Right kidney (tissue), 9 donors: ENCODE measurements at places on chromosomes 5 and 9.

DNA sequence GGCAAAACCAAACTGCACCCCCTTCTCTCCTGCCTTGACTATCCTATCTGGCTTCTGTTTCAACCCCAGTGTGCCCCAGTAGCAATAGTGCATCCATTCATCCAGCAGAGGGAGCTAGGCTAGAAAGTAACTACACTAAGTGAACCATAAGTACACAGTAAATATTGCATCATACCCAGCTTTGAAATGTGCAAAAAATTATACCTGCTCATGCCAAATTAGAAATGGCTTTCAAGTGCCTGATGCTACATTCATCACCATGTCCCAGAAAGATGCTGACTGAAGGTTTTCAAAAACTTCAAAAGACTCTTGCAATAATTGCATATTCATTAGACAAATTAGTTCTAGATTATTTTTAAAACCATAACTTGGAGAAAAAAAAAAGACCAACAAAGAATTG lies 153.5 kb downstream of the PRELID2 start:
- no peak for DNase-seq

- DNase-seq = no peak
Measured at GRCh38 chr5:12272389-12272788, 368.1 kb upstream of the CTNND2 start.

DNA sequence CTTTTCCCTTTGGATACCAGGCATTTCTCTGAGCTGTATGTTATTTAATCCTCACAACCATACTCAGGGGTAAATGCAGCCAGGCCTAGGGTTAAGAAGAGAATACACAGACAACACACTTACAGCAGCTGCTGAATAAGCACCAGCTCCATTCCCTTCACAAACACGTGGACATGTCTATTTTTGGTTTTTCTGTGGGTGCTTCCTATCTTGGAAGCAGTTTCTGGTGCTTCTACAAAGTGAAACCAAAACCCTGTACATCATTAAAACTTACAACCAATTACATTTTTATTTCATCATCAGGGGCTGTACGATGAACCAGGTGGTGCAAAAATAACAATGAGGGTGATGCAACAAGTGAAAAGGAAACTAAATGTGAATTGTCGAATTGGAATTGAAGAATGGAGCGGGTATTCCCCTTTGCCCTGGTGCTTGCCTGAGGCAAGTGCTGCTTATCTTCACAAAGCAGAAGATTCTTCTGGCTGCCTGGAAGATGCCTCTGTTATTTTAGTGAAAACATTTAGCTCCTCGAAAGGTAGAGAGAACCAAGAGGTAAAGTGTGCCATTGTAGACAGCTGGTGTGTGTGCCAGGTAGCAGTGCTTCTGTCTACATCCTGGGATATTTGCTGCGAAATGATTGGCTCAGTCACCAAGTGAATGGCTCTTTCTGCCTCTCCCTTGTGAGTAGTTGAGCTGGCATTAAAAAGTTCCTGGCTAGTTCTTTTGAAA lies 18.6 kb upstream of the IFNB1 start:
- no peak for DNase-seq

GRCh38 chr5:72559866-72560766 lies 52.9 kb upstream of the ZNF366 start:
- DNase-seq = no peak

DNA sequence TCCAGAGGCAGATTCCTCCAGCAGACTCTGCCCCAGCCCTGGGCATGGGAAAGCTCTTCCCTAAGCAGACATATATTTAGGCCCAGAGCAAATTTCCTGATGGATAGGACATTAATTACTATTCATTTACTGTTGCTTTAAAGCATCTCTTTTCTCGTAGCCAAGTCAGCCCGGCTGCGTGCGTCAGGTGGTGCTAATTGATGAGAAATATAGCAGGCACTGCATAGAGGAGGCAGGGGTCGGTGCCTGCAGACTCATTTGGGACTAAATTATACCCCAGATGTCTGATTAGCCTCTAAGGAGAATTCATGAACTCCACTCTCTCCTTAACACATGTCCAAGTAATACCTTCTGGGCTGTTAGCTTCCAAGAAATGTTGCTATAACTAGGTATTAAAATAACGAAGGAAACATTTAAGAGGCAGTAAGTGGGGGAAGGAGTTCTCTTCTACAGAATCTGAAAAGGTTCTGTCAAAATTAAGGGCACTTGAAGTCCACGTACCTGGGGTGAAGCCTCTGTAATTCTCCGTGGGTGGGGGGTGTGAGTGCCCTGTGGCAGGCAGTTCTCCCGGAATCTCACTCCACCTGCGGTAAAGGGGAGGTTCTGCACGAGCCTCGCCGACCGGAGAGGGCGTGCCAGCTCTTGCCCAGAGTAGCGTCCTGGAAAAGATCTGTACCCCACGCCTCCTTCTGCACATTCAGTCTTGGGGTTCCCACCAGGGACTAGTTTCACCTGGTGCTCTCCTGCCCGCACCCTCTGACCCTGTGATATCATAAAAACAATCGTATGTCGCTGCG lies 115.9 kb upstream of the FCN2 start:
- DNase-seq = no peak

DNA sequence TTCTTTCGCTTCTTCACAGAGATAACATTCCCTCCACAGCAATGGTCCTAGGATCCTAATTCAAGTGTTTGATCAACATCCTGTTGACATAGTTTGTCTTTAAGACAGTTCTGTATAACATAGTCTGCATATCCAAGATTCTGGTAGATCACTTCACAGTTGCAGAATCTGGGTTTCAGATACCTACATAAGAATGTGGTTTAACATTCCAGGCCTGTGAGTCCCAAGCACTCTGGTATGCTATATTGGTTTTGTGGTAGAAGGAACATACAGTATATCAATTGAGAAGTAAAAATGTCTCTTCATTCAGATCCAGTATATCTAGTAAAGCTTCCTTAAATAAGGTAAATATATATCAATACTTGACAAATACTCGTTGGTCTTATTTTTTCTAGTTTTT lies 914.2 kb upstream of the CDH6 start:
- DNase-seq = no peak

- no peak for DNase-seq
Measured at GRCh38 chr5:7779019-7780005, 71.6 kb downstream of the CFAP90 start.

DNA sequence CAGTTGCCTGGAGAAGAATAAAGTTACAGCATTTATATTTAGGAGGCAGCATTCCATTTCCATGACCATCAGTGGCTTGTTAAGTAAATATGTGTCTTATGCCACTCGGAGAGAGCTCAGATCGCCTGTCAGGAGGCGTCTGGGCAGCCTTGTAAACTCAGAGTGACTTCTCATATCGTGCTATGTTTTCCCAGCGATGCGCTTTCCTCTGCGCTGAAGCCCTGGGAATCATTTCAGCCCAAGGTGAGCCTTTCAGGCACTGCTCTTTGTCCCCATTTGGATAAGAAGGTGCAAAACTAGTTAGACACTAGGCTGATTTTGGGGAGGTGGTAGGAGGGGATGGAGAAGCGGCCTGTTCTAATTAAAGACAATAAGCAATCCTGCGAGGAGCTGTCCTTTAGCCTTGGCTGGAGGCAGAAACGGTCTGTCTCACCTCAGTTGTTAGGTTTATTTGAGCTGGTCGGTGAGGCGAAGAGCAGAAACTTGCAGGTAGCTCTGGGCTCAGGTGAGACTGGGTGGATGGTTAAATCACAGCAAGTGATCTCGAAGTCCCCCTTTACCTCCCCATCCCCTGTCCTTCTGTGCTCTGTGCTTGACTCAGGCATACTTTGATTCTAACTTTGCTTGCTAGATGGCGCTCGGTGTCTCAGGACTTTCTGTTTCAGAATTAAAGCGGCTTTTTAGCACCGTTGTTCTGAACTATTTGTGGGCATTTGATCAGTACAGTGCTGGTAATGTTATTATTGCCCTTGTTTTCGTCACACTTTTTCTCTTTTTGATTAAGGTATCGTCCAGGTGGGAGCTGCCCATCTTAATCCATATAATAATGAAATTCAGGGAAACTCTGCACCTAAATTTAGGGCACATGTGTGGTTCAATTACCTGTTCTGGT lies 24.6 kb downstream of the NR2F1 start:
- peak; percentile 79 for DNase-seq

DNA sequence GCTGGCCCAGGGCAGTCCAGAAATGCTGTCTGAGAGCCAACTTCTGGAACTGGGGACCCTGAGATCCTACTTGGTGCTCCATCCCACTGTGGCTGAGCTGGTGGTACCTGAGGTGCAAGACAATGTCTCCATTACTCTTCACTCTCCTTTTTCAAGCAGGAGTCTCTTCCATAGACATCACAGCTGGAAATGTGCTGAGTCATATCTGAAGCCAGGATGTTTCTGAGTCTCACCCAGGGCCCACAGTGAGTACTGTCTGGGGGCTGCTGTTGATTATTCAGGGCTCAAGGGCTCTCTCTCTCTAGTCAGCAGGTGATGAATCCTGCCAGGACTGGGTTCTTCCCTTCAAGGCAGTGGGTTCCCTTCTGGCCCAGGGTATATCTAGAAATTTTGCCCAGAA lies 145.2 kb upstream of the TAS2R1 start:
- DNase-seq = no peak

- DNase-seq = no peak
Measured at GRCh38 chr5:41870627-41871048, 413 bp upstream of the OXCT1 start.

DNA sequence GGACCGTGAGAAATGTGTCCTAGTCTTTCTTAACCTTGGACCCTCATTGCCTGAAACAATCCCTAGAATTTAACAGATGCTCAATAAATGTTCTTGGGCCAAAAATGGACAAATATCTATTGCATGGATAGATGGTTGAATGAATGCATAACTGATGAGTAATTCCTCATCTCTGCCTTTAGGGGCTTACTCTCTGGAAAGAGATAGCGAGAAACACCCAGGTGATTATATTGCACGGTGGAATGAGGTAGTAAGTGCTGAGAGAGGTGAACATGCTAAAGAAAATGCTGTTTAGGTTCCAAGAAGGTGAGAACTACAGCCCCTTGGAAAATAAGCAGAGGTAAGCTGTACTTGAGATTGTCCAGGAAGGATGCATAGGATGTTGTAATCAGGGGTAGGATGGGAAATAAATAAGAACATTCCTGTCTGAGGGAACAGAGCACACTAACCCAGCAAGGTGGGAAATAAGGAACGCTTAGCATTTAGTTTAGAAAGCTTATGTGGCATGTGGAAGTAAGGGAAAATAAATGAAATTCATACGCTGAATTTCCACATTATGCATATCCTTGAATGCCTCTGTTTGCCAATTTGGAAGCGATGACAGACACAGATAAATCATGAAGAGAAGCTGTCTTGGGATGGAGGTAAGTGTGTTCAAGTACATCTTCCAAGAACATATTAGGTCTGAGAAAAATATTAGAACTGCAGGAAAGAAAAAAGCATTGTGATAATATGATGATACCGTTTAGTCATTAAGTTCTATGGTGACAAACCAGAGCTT lies 426.6 kb downstream of the ARHGEF28 start:
- no peak for DNase-seq

DNA sequence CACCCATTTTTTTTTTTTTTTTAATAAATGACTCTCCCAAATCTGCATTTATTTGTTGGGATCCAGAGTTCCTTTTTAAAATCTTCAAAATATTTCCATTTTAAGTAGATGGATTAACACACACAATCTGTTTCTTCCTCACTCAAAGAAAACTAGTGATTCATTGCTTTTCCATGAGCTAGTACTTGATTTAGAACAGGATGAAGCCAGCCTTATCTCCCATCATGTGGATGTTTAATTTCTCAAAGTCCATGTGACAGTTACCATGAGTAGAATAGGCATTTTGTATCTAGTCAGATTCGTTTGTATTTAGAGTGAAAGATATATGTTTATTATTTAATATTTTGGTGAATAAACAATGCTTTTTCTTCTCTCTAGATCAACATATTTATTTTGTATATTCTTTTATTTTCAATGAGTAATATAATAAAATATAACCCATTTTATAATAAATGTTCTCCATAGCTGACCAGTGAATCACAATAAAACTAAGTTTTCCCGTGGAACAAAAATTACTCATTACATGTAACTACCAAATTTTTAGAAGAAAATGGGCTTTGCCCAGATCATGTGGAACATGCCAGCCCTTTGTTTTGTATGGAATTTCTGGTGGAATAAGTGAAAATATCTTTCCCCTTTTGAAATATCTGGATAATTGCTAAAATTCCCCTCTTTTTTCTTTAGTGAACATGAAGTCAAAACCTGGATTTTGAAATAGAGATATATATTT lies 54.9 kb upstream of the RPS23 start:
- DNase-seq = no peak
